ENCODE measurements at places on chromosomes 2 and 18. TPM values are rescaled to one million over a fixed set of nuclear protein-coding genes. Genes with fewer than 3 reads are reported as not detected.

The GTF2A1L gene
- 1.4 TPM for total RNA-seq

The SPC25 gene
- total RNA-seq = 0.36 TPM

The CDH20 gene
- total RNA-seq = 2.4 TPM

DNA sequence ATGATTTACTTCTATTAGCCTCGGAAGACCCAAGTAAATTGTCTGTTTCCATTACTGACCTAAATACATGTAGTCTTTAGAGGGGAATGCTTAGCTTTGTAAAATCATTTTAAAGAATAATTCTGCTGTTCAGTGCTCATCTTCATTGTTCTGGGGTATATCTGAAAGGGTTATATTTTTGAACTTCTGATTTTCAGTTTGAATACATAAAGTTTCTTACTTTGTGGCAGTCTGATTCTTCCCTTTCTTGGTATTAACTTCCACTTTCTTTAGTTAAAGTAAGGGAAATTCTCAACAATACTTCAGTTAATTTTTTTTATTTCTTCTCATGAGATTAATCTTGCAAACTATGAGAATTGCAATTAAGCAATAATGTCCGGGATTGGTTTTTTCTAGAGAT, 148.4 kb downstream of the DOCK10 start:
- DNase-seq = no peak

The STRADB gene
- total RNA-seq = 44.6 TPM

The LYG2 gene
- not detected for total RNA-seq

DNA sequence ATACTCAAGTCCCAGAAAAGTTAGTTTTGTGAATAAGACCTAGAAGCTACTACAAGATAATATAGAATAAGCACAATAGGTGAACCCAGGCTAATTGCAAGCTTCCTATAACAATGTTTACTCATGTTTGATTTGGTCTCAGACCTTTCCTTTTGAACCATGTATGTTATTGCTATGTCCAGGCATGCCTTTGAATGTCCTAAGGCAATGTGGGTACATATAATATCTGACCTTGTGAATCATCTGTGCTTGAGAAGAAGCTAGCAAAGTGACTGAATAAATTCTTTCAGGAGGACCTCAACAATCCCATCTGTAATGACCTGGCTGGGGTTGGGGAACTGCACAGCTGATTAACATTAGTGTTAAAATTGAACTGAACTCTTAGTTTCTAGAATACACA, 1285.9 kb upstream of the CELF4 start:
- no peak for DNase-seq

GRCh38 chr2:74439803-74440377, 1.8 kb downstream of the RTKN start:
- peak; percentile 90 for DNase-seq

The OR6B2 gene
- 5.1 TPM for total RNA-seq

The CLEC4F gene
- total RNA-seq = 1.7 TPM

DNA sequence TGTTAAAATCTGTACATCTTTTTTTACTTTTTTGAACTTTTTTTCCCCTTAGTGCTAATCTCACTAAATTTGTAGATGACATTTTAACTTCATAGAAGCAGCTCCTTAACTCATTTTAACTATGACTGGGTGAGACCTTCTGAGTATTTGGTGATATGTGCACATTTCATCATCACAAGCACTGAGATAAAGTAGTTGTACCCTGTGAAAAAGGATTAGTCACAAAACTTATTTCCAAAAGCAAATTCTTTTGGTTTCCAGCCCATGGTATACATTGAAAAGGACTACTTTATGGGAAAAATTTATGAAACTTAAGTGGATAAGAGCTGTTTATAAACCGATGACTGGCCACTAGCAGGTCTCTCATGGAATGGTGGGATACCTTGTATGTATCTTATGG, 581.5 kb downstream of the PLCL1 start:
- DNase-seq = no peak

DNA sequence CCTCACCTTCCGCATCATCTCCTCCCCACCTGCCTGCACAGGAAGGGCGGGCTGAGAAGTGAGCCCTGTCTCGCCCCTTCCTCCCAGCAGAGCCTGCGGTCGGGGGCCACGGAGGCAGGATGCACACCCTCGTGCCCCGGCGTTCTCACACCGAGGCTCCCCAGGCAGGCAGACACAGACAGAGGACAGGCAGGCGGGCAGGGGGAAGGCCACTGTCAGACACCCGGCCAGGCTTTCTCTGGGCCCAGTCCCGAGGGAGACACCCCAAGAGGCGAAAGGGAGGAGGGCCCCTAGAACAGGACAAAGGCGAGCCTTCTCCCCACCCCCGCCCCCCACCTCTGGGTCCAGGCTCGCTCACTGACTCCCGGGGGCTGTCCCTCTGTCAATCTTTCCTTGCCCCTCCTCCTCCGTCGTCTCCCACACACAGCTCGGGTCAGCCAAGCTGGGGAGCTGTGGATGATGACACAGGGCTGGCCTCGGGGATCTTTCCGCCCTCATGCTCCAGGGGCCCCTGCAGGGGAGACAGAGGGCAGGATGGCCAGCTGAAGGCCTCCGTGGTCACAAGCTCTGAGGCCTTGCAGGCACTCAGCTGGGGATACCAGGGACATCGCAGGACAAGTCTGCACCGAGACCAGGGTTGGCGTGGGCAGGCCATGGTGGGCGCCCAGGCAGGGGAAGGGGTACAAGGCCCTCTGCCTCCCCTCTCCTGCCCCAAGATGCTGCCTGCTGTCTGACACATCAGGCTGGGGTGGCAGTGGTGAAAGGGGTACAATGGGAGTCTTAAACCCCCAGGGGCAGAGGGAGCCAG, 24.9 kb downstream of the BIN1 start:
- no peak for DNase-seq

The IL36A gene
- not detected for total RNA-seq

- DNase-seq = no peak
Measured at GRCh38 chr2:193566276-193566675, 1371.5 kb upstream of the TMEFF2 start.

DNA sequence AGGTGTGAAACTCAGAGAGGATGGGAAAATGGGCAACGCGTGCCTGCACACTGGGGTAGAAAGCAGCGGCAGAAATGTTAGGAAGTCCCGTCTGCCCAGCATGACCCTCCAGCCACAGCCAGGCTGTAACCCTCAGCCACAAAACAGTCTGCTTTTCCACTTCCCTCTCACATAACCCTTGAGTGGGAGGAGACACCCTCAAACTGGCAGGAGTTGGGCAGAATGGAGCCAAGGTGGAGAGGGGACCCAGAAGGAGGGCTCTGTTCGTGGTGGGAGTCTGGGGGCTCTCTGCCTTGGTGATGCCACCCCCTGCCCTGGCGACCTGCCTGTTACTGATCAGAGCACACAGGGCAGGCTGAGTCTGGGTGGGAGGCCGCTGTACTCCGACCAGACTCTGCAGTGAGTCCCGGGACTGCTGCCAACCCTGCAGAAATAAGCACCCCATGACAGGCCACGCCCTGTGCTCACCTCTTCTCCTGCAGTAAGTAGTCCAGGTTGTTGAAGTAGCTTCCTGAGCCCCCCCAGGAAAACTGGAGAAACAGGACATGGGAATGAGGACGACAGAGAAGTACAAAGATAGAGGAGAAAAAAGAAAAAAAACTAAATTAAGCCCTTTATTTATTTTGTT, 16.0 kb downstream of the FAM178B start:
- DNase-seq = no peak

GRCh38 chr18:11177382-11177781, 28.0 kb upstream of the PIEZO2 start:
- no peak for DNase-seq

The CPO gene
- 0.89 TPM for total RNA-seq

DNA sequence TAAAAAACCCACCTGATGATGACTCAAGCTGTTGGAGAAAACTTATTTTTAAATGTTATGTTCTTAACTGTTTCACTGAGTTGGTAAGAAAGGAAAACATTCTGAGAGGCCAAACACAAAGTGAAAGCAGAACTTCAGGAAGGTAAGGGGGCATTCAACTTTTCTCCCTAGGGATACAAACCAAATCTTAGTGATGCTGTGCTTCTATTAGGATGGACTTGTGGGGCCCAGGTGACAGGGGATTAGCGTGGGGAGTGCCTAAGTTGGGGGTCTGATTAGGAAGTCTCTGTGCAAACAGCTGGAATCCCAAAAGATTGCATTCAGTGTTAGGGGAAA, 18.5 kb downstream of the PDCL3 start:
- DNase-seq = no peak

DNA sequence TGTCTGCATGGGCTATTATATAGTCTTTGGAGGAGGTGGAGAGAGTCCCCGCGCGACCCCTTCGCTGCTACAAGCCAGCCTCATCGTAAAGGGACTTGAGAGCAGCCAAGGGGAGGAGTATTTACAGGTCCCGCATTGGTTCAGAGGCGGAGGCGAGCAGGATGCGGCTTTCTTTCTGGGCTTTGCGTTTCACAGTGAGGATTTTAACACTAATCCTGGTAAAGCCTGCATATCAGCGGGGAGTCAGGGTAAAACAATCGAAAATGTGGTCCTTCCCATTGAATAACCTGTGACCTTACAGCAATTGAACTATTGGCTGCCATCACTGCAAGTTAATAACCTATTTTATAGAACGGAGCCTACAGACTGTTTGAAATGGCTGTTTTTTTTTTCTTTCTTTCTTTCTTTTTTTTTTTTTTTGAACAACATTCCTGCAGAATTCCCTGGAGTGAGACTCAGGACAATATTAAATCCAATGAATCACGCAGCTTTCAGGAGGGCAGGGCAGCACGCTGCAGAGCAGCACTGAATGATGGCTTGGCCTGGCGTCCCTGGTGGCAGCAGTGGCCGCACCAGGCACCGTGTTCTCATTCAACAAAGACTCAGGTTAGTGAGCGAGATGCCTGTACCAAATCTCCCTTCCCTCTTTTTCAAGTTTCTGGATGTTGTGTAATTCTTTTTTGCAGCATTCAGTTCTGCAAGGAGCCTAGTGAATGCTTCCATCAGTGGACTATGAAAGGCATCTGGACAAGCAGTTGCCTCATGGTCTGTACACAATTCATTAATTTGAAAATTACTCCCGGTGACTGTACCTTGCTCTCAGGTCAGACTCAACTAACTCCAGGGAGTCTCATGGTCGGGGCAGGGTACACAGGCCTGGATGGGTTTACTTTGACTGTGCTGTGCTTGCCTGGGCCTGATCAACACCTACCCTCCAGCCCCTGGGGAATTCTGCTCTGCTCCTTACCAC, 19.8 kb downstream of the SMIM21 start:
- DNase-seq = no peak

DNA sequence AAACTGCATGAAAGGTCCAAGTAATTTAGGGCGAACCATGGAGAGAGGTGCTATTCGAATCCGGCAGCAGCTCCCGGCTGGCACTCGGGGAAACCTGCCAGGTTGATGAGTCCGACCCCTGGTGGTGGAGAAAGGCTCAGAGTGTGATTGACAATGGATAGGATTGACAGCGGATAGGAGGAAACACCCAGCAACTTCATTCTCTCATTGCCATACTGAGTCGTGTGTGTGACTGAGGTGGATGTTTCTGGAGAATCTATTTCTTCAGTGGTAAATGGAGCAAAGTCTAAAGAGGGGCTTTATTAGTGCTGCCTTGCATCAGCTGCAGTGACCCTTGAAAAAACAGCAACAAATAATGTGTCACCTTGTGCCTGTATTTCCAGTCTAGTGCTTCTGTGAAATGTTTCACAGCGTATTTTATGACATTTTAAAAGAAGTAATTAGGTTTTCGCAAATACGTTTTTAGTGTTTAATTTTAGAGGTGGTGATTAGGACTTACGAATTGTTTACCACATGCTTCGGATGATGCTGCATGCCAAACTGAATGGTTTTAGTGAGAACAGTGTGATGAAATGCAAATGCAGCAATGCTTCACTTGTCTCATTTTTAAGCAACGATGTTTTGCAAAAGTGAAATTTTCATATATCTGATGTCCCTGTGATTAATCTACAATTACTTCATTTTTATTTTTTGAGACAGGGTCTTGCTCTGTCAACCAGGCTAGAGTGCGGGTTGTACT, 102.0 kb downstream of the DCDC2C start:
- no peak for DNase-seq
